Esophagus squamous epithelium (tissue), 5 donors: ENCODE measurements at places on chromosomes 11 and 22.

DNA sequence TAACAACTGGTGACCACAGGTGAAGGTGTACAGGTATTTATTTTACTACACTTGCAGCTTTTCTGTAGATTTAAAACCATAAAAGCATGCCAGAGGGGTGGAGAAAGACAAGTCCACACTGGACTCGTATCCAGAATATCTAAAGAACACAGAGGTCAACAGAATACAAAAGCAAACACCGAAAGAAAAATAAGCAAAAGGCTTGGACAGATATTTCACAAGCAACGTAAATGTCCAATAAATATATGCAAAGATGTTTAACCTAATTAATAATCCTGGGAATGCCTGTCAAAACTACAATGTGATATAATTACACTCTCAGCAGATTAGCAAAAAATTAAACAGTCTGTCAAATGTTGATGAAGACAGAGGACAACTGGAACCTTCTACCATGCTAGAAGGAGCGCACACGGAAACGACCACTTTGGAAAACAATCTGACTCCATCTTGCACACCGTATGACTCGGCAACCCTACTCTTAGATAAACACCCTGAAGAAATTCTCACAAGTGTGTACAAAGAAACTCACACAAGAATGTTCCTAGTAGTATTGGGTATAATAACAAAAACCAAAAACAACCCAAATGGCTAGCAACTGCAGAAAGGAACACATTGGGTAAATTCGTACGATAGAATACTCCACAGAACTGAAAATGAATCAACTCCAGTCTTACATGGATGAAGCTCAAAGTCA lies 27.2 kb downstream of the GNB1L start:
- DNase-seq, result no peak

DNA sequence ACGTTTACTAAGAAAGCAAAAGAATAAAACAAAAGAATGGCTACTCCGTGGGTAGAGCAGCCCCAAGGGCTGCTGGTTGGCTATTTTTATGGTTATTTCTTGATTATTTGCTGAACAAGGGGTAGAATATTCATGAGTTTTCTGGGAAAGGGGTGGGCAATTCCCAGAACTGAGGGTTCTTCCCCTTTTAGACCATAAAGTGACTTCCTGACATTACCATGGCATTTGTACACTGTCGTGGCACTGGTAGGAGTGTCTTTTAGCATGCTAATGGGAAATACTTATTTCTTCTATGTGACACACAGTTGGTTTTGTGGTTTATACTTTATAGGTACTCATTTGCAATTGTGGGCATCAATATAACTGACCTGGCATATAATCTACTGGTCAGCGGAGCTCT lies 56.3 kb downstream of the SLN start:
- DNase-seq, result no peak

- DNase-seq, result no peak
These were observed 58.3 kb downstream of the CD44 start for GRCh38 chr11:35197292-35197691.

DNA sequence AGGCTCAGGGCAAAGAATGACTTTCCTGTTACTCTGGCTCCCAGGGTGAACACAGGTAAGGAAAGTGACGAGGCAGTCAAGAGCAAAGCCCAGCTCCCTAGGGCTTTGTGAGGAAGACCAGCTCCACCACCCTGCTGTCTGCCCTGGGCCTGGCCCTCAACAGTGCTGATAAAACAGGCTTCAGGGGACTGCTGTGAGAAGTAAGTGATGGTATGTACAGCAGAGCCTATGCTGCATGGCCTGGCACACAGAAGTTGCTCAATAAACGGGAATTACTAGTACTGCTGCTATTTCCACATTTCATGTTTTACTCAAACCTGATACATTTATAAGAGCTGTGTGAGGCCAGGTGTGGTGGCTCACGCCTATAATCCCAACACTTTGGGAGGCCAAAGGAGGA lies 50.3 kb downstream of the MICAL3 start:
- DNase-seq, result no peak

DNA sequence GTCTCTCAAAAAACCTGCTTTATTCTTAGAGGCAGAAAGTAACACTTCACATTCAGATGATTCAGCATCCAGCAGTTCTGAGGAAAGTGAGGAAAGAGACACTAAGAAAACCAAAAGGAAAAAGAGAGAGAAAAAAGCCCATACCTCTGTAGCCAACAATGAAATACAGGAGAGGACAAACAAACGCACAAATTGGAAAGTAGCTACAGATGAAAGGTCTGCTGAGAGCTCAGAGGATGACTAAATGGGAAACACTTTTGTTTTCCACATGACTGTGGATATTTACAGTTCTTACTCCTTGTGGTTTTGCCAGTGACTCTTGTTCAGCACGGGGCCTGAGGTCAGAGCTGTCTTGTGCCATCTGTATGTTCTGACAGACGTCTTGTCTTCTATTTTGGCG lies 3.8 kb downstream of the TIMM8B start:
- no peak for DNase-seq

GRCh38 chr11:130718120-130718519 lies 198.2 kb downstream of the SNX19 start:
- no peak for DNase-seq

DNA sequence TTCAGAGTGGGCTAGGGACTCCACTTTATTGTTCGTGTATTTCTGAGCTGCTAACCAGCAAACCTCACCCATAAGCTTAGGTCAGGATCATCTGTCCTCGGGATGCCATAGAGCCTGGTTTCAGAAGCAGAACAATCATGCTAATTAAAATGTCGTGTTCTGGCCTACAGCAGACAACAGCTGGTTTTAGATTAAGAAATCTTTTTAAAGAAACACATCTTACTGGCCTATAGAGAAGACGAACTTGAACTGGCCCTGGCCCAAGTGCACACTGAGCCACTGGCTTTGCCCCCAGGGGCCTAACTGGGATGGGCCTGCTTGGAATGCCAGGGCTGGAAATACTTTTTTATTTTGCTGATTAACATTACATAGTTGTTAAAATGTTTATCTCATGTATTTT lies 63.2 kb downstream of the ALX4 start:
- DNase-seq, result no peak

- no peak for DNase-seq
These were observed 25.9 kb upstream of the KCNJ11 start for GRCh38 chr11:17414317-17414737.

DNA sequence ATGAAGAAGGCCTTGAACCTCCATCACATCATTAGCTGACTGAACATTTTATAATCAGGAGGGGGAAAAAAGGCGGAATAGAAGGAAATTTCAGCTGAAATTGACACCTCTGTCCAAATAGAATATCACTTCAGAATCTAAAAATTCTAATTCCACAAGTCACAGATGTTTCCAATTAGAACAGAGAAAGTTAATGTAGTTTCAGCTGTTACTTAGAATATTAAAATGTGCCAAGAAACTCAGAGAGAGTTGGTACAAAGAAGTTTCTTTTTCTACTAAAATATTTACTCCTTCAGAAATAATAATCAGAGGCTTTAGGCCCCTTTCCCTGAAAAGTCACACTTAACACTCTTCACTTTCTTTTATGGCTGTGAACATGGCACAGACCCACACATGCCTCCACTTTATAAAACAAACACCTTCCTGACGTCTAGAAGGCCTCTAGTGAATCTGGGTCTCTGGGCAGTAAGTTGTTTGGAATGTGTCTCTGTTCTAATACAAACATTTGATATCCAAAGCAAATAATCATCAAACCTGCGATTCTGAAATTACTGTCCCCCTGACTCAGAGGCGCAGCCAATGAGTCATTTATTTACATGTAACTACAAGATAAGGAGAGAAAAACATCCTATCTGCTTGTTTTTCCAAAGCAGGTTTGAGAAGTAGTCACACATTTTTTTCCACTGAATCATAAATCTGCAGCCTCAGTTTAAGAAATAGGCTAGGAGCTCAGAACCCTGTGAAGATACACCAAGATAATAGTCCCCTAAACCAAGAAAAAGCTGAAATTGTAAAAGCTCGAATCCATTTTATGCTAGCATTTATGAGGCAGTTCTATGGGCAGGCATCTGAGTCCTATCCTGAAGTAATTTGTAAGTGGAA lies 148.4 kb downstream of the ME3 start:
- DNase-seq, result no peak

DNA sequence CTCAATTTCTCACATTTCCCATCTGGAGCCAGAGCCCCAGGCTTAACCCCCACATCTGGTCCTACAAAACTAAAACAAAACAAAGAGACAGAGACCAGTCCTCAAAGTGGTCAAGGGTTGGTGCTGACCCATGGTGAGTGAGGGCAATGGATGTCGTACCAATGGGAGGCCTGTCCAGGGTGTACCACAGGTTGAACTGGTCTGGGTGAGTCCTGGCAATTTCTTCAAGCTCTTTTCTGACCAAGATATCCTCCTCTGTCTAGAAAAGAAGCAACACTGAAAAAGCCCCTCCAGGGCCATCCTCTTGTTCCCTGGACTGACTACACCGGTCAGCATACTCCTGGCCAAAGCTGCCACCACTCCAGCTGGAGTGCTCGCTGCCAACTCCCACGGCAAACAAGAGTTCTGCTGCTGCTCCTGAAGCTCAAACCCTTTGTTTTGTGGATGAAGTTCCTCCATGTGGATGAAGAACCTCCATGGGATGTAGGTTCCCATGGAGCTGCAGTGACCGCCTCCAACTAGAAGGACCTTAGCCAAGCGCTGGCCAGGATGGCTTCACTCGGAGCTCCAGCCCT lies 6.9 kb downstream of the CYB5R2 start:
- DNase-seq, result no peak

- DNase-seq, result no peak
These were observed 4.8 kb upstream of the CAT start for GRCh38 chr11:34433899-34434298.

GRCh38 chr11:86151174-86152005 lies 82.5 kb upstream of the PICALM start:
- DNase-seq, result no peak

DNA sequence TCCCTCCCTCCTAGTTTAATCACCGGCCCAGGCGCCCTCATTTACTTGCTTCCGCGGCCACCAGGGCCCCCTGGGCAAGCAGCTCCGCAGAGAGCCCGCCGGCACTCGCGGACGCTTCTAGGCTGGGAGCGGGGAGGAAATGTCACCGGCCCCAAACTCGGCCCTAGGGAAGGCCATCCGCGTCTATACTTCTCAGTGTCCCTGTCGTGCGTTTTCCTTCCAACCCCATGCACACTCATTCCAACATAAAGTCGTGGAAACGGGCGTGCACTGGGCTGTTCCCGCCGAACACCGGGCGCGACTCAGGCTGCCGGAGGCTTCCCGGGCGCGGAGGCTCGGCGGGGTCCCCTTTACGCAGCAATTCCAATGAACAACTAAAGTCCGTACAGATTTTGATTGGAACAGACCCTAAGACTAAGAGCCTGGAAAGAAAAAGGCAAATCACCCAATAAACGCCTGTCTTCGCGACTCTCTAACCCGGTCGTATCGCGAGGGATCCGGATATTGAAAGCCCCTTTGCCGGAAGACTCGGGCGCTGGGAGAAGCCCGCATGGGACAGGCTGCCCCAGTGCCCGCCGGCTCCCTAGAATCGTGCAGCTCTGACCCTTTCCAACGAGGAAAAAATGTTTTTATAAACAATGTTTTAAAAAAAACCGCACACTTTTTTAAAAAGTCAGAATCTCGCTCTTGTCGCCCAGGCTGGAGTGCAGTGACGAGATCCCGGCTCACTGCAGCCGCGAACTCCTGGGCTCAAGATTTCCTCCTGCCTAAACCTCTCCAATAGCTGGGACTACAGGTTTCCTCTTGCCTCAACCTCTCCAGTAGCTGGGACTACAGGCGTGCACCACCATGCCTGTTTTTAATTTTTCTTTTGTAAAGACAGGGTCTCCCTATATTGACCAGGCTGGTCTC lies 1.3 kb upstream of the BARX2 start:
- DNase-seq, result no peak

- DNase-seq, result no peak
These were observed 134.3 kb downstream of the NECTIN1 start for GRCh38 chr11:119594639-119595249.

DNA sequence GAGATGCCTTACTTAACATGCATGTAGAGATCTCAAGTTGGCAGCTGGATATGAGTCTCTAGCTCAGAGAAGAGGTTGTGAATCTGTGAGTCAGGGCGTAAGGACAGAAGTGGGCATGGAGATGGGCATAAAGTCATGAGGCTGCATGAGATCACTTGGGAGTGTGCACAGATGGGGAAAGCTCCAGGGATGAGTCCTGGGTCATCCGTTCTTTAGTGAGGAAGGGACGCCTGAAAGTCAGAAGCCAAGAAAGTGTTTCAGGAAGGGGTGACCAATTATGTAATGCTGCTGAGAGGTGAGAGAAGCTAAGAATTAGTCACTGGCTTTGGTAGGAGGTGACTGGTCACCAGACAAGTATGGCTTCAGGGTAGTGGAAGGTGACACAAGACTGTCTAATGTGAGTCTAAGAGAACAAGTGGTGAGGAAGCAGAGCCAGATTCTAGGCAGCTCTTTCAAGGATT lies 6.7 kb downstream of the ACP2 start:
- no peak for DNase-seq

DNA sequence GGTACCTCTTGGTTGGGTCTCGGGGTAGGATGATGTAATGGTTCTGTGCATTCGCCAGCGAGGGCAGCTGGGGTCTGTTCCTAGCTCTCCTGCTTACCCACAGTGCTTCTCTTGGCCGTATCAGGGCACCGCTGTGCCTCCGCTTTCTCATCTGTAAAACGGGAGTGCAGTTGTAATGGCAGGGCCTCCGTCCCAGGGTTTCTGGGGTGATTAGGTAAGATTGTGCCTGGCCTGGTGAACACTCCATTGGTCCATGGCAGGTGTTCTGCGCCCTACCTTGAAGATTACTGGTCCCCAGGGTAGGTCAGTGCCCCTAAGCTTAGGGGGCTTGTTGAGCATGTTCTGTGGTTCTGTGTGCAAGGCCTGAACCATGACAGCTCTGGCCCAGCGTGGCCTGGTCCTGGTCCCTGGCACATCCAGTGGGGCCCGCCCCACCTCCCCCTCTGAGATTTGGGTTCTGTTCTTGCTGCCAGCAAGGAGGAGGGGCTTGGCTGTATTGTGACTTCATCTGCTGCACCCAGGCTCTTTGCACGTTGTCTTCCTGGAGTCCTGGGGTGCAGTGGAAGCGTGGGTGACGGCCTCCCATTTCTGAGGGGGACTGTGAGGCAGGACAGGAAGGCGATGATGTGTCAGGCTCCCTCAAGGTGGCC lies 4.9 kb downstream of the MYRF start:
- no peak for DNase-seq

- DNase-seq, result no peak
These were observed 5.4 kb downstream of the MYO18B start for GRCh38 chr22:25747245-25747944.

- DNase-seq, result no peak
These were observed 33.9 kb downstream of the MMP20 start for GRCh38 chr11:102591160-102591718.
